EH (cell line): ENCODE measurements at places on chromosomes 7 and 10.

DNA sequence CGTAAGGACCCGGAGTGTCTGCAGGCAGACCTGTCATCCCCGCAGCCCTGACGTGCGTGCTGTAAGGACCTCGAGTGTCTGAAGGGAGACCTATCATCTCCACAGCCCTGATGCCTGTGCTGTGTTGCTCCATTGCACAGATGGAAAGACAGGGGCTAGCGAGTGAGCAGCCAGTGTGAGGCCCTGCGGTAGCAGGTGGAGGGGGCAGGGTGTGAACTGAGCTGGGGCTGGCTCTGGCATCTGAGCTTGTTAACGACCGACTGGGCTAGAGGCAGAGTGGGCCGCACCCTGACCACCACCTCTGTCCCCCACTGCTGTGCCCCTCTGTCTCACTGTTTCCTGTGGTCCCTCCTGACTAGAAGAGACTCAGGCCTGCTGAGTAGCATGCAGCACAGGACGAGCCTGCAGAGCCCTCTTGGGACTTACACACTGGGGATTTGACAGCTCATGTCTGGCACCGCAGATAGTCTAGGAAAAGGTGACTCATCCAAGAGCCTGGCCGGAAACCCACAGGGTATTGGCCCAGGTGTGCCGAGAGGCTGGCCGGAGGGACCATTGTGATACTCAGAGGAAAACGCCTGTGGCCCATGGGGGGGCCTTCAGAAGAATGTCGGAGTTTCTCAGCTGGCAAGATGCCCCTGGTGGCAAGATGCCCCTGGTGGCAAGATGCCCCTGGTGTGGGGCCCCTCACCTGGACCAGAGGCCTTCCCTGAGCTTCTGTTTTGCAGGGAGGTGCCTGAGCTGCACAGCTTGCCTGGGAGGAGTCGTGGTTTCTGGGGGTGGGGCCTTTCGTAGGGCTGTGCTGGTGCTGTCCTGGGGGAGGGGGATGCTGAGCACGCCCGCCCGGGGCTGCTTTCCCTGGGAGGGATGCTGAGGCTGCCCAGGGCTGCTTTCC lies 34.3 kb downstream of the INPP5A start:
- DNase-seq = peak; percentile 84

DNA sequence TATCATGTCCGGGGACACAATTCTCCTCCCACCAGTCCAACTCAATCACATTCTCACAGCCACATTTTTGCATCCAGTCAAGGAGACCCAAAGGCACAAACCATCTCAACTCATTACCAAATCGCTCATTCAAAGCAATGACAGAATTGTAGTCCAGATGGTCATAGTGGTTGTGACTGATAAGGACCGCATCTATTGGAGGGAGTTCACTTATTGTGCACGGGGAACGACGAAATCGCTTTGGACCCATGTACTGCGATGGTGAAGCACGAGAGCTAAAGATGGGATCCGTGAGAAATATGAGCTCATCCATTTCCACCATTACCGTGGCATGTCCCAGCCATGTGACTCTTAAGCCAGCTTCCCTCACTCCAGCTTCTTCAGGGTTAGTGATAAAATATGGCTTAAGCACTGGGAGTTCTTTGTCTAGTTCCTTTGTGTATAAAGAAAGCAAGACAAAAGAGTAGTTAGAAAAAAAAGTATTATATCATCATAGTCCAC lies 29.1 kb downstream of the NAPEPLD start:
- no peak for DNase-seq

DNA sequence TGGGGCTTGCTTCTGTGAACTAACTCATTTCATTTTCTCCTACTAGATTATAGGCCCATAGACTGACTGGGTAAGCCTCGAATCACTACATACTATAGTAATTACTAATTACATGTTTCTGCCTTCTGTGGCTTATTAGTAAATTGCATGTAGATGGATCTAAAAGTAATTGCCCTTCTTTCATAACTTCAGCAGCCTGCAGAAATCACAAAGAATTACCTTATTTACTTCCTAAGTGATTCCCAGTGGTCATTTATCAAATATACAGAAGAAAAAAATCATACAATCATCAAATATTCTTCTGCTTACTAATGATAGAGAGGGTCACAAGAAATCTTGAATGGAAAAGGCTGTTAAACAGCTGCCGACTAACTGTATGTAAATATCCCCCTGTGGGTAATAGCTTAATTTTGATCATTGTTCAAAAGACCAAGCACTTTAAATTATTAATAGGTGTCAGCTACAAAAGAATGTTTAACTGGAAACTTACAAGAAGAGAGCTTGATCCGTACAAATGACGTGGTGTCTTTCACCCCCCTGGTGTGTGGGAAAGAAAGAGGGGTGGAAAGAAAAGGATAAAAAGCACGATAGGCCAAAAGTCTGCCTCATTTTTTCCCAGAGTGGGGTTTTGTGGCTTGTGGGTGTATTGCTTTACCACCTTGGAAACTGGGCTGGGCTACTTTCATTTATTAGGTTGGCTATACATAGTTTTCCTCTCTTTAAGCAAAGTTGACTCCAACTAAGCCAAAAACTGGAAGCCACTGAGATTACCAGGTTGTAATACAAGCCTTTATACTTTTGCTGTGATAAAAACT lies 361.8 kb upstream of the ZMIZ1 start:
- DNase-seq = no peak

DNA sequence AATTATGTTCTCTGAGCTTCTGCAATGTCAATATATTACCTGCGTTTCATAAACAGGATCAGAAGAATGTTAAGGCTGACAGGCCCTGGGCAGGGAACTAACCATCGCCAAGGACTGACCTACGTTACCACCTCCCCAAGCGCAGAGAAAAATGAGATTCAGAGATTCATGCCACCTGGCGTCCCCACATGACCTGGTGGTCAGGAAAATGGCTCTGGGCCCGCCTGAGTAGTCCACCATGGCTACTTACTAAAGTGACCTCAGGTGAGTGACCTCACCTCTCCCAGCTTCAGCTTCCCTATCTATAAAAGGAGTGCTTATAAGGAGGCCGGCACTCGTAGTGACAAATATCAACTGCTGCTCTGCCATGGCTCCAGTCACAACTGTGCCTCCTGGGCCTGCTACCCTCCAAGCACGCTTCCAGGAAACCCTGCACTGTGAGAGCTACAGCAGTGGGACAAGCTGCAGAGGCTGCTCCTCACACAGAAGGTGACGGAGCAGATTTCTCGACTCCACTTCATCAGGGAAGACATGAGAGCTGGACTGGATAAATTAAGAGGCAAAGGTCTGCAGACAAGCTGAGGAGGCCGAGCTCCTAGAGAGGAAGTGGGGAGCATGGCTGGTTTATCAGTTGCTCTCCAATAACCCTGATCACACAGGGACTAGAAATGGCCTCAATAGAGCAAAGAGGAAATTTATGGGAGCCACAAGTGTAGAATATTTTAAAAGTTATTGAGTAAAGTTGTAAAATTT lies 103.0 kb downstream of the RNF216 start:
- no peak for DNase-seq

GRCh38 chr7:13032576-13032975 lies 345.1 kb downstream of the ARL4A start:
- no peak for DNase-seq

- DNase-seq = peak; percentile 15
Measured at GRCh38 chr7:3439333-3440030, 138.4 kb downstream of the SDK1 start.

DNA sequence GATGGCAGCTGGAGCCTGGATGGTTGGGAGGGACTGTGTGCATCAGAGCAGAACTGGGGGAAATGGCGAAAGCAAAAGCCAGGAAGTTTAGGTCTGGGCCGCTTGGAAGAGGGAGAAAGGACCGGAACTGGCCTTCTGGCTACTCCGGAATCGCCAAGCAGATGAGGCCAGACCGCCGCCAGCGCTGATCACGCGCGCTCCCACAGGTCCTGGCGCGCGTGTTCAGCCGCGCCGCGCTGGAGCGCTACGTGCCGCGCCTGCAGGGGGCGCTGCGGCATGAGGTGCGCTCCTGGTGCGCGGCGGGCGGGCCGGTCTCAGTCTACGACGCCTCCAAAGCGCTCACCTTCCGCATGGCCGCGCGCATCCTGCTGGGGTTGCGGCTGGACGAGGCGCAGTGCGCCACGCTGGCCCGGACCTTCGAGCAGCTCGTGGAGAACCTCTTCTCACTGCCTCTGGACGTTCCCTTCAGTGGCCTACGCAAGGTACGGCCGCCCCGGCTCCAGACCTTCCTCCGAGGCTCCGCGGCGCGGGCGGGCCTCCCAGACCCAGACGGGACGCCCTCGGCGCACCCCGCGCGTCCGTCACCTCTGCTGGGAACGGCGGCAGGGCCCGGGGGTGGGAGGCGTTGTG lies 2.0 kb downstream of the CYP26C1 start:
- DNase-seq = peak; percentile 46

GRCh38 chr10:127198307-127198706 lies 1.9 kb upstream of the INSYN2A start:
- DNase-seq = no peak

DNA sequence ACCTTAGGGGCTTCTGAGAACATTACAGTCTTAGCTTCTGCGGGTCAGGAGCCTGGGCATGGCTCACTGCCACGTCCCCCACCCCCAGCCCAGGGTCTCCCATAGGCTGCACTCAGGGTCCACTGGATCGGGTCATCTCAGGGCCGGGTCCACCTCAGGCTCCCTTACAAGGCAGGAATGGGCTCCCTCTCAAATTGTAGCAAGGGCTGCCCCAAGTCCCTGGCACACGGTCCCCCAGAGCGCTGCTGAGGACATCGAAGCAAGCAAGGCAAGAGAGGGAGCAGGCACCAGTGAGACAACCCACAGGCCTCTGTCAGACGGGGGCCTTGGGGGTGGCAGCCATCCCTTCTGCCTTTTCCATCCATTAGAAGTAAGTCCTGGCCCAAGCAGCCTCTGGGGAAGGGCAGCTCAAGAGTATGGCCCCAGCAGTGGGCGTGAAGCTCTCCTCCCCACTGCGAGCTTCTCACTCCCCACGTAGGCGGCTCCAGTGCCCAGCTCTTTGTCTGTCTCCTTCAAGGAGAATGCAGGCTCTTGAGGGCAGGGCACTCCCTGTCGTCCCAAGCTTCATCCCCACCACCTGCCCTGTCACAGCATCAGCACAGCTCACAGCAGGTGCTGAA lies 18.0 kb upstream of the RET start:
- no peak for DNase-seq

GRCh38 chr10:6297951-6298381 lies 95.2 kb downstream of the PFKFB3 start:
- DNase-seq = peak; percentile 53

DNA sequence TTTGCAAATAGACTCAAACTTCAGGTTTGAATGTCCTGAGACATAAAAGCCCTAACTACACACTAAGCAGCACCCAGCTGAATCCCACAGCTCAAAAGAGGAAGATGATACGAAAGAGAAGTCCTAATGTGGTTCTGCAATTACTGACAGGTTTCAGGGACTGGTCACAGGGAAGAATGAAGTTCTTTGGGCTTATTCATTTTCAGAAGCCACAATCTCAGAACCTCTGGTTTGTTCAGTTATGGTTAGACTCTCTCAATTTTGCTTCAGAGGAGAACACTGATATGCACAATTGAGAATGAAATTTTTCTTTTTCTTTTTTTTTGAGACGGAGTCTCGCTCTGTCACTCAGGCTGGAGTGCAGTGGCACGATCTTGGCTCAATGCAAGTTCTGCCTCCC lies 94.6 kb upstream of the FAM180A start:
- no peak for DNase-seq

DNA sequence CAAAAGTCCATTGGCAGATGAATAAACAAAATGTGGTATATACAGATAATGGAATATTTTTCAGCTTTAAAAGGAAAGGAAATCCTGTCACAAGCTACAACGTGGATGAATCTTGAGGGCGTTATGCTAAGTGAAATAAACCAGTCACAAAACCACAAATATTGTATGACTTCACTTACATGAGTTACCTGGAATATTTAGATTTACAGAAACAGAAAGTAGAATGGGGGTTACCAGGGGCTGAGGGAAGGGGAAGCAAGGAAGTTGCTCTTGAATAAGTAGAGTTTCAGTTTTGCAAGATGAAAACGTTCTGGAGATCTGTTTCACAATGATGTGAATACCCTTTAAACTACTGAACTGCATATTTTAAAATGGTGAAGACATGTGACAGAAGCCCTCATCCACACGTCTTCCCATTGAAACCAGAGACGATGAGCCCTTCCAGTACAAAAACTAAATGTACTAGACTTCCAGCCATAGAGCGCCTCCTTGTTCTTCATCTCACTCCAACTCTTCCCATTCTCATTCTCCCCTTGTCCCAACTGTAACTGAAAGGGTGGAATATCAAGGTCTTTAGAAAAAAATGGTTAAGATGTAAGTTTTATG lies 62.4 kb downstream of the MICU1 start:
- DNase-seq = no peak

GRCh38 chr7:132547821-132548220 lies 28.4 kb downstream of the PLXNA4 start:
- no peak for DNase-seq

- peak; percentile 57 for DNase-seq
Measured at GRCh38 chr7:105429746-105430612, 41.3 kb upstream of the SRPK2 start.

DNA sequence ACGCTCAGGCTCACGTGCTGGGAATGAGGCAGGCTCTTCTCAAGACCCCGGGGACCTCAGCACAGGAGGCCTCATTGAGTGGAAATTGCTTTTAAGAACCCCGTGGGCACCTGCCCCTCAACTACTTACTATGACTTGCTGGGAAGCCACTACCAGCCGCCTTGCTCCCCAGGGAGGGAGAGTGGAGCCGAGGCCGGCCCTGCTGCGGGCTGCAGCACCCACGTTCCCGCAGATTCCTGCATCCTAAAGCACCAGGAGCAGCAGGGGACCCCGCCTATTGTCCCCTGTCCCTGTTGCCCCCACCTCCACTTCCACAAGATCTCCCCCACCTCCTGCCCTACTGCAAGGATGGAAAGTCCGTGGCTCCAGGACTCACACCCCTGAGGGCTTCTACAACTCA lies 541.6 kb upstream of the PFKP start:
- DNase-seq = no peak

DNA sequence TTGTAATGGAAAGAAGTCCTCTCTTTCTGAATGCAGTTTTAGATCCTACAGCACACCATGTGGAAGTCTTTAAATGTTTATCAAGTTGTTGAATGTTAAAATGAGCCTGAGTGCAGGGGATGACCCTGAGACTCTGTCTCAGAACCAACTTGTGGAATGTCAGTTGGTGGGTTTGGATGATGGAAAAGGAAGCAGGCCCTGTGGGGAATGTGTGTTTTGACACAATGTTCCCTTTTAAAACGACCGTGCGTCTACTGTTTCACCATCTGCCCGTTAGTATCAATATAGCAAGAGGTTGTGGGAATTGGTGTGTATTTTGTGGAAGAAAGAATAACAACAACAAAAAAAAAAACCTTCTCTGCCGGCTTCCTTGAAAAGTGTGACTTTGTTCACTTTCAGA lies 8.3 kb downstream of the DYNC1I1 start:
- no peak for DNase-seq
